ENCODE measurements at places on chromosomes 6 and 20.
A peak's percentile ranks its signal among the peaks of the same experiment; 100 is the strongest.

GRCh38 chr6:89952686-89953085, 58.4 kb downstream of the GJA10 start:
- DNase-seq: peak; percentile 95

DNA sequence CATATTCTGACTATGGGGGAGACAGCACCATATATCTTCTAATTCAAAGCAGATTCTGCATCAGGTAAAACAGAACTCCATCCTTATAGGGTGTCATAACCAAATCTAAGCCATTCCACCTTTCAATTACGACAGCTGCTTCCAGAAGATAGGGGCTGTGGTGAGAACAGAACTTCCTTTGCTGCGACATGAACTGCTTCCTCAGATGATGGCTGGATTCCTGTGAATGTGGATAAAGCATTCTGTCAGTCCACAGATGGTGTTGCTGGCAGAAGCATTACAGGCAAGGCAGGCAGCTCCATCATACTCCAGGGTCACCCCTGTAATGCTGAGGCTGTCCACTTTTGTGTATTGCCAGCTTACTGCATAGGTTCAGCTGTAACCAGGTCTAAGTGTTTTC, 172.1 kb upstream of the PROKR2 start:
- DNase-seq: no peak

DNA sequence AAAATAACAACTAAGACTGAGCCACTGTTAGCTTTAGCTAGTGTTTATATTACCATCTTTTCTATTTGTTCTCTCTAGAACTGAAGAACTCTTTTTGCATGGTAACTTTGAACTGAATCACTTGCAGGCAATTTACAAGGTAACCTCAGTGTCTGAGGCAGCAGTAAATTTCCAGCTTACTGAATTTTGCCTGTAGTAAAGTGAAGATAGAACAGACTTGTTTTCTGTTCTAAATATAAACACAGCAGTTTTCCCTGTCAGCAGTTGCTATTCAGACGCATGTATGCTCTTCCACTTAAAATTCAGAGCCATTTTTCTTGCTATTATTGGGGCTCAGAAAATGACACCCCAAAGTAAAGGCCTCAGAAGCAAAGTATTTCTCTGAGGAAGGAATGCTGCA, 974.0 kb upstream of the GJE1 start:
- peak; percentile 11 for DNase-seq

DNA sequence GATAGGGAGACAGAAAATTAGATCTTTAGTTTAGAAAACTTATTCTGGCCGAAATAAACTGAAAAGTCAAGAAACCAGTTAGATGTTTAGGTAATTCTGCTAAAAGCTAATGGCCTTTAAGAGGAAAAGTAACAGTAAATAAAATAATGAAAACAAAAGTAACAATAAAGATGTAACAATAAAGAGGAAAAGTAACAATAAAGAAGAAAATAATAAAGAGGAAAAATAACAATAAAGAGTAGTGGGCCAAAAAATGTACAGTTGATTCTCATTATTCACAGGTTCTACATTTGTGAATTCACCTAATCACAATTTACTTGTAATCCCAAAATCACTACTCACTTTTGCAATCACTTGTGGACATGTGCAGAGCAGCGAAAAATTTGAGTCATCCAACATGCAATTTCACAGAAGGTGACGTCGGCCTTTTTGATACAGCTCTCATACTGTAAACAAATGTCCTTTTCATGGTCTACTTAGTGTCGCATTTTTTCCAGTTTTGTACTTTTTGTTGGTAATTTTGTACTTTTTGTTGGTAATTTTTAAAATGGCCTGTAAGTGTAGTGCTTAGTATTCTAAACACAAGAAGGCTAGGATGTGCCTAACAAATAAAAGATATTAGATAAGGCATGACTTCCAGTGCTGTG, 24.0 kb downstream of the HBS1L start:
- DNase-seq: no peak

DNA sequence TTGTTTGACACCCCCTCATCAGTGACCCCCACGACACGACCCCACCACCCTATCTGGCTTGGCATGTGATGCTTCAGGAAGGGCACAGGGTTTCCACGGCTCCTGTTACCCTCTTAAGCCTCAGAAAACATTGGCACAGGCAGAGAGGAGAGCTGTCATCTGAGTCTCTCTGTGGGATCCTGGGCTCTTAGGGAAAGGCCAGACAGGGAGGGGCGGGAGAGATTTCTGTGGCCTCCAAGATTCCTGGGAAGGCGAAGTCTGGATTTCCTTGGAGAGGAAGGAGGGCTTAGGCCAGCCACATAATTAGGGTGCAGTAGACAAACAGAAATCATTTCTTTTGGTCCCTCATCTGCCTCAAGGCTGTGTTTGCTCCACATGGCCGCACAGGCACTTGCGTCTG, 191.6 kb upstream of the SNX9 start:
- DNase-seq: no peak

DNA sequence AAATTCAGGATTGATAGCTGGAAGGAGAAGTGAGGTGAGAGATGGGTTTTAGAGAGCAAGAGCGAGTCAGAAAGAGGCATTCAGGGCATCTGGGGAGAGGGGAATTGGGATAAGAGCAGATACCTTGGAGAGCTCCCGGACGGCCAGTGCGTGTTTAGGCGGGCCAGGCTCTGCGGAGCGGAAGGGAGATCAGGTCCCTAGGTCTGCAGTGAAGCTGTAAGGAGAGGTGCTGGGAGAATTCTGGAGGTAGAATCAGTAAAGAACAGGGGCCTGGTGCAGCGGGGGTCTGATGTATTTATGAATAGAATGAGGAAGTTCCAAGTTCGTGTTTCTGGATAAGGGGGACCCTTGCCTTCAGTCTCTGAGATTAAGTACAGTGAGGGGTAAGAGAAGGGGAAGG, 47.4 kb upstream of the FAM83D start:
- peak; percentile 45 for DNase-seq

GRCh38 chr6:2890976-2891767, 11.9 kb downstream of the SERPINB9 start:
- no peak for DNase-seq

DNA sequence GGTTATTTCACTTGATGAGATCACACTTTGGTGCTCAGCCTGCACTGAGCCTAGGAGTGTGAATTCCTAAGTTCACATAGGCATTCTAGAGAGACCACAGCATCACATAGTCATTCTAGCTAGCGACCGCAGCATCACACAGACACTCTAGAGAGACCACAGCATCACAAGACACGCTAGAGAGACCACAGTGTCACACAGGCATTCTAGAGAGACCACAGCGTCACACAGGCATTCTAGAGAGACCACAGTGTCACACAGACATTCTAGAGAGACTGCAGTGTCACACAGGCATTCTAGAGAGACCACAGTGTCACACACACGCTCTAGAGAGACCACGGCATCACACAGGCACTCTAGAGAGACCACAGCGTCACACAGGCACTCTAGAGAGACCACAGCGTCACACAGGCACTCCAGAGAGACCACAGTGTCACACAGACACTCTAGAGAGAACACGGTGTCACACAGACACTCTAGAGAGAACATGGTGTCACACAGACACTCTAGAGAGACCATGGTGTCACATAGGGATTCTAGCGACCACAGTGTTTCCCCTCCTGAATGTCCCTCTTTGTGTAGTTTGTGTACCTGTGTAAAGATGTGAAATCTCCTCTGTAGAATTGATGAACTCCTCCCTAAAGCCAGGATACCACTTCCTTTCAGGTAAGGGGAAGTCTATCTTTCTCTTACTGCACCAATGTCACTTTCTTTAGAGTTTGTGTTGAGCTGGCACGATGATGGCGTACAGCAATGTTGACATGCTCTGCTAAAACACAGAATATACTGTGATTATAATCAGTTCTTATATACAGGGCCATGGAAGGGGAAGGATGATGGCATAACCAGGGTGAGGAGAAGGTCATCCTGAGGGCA, 169.4 kb downstream of the ZDHHC14 start:
- no peak for DNase-seq

DNA sequence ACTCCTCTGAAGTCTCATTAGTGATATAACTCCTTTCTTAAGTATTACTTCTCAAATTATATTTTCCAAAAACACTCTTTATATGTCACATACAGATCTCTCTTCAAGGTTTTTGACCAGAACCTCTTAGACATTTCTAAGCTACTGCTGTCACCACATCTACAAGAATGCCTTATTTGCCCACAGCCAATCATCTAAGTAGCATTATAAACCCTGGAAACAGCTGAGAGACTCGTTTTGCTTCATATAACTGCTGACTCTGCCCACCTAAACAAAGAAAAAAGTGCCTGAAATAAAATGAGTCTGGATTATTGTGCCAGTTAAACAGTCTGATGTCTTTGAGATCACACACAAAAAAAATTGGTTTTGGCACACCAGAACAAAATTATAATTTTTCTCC, 165.9 kb downstream of the COL9A1 start:
- DNase-seq: no peak

DNA sequence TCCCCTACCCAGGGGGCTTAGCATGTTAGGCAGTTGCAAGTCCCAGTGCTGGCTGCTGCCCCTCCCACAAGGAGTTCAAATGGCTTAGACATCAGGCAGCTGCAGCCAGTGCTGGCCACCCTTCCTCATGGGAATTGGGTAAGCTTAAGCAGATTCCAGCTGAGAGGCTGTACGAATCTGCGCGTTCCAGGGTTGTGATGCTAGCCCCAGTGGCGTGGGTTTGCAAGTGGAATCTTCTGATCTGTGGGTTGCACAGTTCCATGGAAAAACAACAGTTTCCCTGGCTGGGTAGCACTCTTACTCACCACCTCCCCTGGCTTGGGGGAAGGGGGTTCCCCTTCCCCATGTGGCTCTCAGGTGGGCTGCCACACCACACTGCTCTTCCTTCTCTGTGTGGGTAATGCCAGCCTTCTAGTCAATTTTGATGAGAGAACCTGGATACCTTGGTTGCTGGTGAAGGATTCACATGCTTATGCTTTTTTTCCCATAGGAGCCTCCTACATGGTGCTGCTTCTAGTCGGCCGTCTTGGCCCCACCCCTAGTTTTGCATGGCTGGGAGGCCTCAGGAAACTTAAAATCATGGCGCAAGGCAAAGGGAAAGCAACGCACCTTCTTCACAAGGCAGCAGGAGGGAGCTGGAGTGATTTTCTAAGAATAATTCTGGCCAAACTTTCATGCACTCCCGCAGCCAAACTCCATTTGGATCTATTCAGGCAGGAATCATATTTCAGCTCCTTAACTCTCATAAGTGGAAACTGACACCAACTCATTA, 13.0 kb downstream of the DYNLT2 start:
- DNase-seq: no peak

DNA sequence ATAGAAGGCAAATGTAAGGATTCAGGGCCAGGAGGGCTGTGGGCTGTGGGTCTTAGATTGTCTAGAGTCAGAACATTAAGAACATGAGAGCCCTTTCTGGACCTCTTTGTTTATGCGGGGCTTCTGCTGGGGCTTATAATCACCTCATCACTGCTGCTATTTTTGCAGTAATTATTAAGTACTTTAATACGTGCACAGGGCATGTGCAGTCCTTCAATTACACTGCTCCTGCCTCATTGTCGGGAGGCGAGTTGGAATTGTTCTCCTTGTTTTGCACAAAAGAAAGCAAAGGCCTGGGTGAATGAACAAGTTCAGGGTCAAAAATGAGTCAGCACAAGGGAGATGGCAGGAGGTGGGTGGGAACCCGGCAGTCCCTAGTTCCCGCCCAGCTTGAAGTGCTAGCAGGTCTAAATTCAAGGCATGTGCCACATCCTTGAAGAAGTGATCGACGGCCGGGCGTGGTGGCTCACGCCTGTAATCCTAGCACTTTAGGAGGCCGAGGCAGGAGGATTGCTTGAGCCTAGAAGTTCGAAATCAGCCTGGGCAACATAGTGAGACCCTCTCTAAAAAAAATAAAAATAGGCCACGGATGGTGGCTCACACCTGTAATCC, 34.4 kb upstream of the PTPN1 start:
- DNase-seq: peak; percentile 78

- no peak for DNase-seq
Measured at GRCh38 chr6:134835993-134836392, 113.9 kb downstream of the ALDH8A1 start.

DNA sequence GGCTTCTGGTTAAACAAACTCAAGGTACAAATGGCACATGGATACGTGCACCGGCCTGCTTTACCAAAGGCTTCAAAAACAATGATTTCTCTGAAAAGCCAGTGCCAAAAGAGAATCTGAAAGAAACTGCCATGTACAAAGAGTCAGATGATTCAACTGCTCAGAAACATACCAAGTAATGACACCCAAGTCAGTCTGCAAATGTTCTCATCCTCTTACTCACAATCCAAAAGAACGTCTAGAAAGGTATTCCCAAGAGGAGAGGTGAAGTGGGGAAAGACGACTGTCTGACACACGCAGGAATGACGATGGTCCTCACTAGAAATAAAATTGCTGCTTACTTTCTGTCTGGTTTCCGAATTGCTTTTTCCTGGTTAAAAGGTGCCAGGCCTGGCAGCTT, 52.9 kb downstream of the NFATC2 start:
- DNase-seq: no peak

DNA sequence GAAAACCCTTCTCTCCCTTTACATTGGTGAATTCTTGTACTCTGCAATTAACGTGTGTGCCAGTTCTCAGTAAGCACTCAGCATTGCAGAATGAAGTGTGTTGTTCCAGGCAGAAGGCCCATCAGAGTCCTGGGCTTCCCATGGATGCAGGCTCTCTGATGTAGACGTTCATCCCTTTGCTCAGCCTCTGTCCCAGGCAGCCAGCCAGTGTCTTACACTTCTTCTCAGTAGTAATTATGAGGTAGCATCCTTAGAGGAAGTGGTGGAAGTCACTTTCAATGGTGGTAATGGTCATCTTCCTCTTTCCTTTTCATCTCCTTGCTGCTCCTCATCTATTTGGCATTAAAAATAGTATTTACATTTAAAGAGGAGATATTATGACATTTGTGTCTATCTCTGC, 66.7 kb upstream of the FYN start:
- DNase-seq: no peak

DNA sequence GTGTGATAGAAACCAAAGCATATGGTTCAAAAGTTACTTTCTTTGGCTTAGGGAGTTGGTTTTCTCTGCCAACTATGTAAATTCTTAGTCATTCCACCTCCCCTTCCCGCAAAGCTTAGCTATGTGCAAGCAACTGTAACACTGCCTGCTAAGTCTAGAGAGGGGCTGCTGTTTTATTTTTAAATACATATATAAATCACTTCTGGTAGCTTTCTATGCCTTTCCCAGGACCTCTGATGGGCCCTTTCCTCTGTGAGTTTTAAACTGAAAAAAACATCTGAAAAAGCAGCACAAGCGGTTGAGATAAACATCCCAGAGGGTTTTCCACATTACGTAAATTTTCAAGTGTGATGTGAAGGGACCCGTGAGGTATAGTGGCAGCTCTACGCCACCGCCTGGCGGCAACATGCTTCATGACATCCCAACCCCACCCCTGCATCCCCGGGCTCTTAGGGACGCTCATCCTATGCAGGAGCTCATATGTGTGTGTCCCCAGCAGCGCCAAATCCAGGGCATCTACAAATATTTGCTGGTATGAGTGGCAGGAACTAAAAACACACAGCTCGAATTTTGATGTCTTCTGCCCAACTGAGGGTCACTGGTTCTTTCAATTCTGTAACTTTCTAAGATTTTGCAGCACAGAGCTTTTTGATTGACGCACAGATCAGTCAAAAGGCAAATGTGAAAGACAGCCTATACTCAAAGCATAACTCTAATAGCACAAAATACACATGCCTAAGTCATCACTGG, 12.7 kb downstream of the SAYSD1 start:
- DNase-seq: no peak
